ENCODE measurements at places on chromosomes 2 and 18.

GRCh38 chr2:60446413-60447267 lies 106.8 kb downstream of the BCL11A start:
- DNase-seq: no peak

- DNase-seq: no peak
These were observed 155.8 kb upstream of the LRP1B start for GRCh38 chr2:142286618-142287017.

- DNase-seq: no peak
These were observed 36.0 kb downstream of the DPYSL5 start for GRCh38 chr2:26883956-26884355.

GRCh38 chr2:237092920-237093781 lies 7.5 kb downstream of the COPS8 start:
- no peak for DNase-seq

- DNase-seq: no peak
These were observed 115.9 kb upstream of the TANK start for GRCh38 chr2:161044095-161044865.

DNA sequence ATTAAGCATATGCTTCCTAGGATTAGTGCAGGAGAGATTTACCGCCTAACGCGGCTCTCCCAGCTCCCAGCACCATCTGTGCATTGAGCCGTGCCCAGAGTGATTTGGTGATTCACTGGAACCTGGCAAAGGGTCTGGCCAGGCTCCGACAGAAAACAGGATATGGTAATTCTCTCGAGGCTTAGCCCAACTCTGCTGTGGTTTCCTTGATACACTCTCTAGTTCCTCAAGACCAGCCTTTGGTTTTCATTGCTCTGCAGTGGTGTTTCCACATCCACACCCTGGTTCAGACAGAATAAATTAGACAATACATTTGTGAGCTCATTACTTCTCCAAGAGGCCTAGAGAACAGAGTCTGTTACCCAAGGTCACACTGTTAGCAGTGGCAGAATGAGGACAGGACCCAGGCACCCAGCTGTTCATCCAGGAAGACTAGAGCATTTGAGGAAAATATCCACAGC lies 23.0 kb upstream of the SMAD2 start:
- DNase-seq: no peak

DNA sequence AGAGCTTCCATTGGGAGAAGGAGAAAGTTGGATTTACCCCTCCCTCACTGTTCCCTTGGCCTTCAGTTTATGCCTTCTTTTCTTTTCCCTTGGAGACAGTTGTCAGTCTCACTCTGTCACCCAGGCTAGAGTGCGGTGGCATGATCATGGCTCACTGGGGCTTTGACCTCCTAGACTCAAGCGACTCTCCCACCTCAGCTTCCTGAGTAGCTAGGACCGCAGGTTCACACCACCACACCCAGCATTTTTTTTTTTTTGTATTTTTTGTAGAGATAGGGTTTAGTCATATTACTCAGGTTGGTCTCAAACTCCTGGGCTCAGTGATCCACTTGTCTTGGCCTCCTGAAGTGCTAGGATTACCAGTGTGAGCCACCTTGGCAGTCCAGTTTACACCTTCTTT lies 49.9 kb downstream of the SLC9A4 start:
- no peak for DNase-seq

GRCh38 chr18:13566941-13567746 lies 159.2 kb downstream of the FAM210A start:
- no peak for DNase-seq

DNA sequence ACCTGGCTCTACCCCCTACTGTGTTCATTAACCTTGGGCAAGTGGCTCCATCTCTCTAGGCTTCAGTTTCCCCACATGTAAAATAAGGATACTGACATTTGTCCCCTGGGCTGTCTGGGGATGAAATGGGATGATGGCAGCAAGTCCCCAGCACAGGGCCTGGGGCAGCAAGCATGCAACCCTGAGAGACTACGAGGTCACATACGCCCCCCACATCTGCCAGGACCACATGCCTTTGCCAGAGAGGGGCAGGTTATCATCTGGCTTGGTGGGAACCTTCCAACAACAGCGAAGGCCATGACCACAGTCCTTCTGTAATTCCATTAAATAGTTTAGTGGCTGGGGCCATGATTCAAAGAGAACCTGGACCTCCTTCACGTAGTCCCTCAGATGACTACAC lies 145.9 kb upstream of the REV1 start:
- no peak for DNase-seq

GRCh38 chr18:78595453-78595852 lies 384.2 kb upstream of the SALL3 start:
- DNase-seq: no peak

DNA sequence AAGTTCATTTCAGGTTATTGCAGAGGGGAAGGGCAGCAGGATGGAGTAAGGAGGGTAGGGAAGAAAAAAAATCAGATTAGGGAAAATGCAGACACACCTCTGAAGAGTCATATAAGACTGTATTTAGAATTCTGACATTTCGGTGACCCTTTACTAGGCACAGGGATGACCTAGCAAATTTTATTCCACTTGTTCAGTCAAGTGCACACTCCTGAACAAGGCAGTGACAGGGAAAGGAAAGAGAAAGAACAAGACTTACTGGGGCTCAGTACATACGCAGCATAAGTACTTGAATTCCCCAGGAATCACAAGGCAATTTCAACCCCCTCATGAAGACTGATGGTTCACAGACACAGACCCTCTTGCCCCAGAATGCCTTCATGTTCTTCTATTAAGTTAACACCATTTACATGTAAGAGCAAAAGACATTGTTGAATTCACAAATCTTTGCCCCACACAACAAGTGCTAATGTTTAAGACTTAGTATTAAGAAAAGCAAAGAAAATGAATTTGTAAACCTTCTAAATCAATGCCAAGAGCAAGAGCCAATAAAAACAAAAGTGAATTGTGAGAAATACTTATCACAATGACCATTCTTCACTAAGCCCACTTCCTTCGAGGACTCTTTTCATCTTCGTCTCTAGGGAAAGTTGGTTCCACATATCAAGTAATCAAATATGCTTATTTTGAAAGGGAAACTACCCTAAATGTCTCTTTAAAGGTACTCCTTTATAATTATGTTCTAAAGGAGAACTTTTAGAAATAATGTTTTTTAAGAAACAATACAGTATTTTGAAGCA lies 47.0 kb downstream of the COBLL1 start:
- no peak for DNase-seq

DNA sequence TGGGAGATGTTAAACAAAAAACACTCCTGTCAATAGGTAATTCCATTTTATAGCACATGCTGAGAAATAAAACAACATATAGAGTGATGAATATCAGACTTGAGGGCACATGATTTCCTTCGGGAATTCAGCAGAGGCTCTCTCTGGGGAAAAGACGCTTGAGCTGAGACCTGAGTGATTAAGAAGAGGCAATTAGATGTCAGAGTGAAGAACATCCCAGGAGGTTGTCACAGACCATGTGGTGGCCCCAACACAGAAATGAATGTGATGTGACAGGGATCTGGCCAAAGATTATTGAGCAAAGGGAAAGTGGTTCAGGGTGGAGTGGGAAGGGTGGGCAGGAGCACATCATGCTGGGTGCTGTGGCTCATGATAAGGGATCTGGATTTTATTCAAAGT lies 254.7 kb downstream of the RAD51AP2 start:
- DNase-seq: no peak

DNA sequence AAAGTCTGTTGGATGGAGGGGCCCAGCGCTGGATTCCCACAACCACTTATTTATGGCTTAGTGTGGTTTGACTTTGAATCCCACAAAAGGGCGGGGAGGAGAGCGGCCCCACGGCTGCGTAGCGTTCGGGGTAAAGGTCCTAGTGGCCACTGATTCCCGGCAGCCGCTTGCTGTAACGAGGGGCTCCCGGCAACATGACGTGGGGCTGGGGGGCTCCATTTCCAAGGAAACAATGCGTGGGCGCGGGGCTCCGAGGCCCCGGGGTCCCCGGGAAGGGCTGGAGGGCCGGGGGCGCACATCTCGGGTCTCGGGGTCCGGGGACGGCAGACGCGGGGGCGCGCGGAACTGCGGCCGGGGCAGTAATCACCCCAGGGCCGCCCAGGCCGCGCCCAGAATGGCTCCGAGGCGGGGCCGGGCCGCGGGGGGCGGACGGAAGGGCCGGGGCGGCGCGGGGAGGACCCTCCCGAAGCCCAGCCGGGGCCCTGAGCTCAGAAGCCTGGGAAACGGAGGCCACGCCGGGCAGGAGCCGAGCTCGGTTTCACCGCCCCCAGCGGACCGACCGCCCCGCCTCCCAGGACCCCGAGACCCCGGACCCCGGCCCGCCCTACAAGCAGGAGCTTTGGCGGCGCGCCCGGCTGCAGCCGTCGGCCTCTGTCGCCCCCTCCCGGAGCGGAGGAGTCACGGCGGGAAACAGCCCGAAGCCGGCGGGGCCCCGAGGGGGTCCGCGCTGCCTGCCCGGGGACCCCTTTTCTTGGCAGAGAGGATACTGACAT lies 11.9 kb upstream of the MLPH start:
- peak; percentile 61 for DNase-seq

DNA sequence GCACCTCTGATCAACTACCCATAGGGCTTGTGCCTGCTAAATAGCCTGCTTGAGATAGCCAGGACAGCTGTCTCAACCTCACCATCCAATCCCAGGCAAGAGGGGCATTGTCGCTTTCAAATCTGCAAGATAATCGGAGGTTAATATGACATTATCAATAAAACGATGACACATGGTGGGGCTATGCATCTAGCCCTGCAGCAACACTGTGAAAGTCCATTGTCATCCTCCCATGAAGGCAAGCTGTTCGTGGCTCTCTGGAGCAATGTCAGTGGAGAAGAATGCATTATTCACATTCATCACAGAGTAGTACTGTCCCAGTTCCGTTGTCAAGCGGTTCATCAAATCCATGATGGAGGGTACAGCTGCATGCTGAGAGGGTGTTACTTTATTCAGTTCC lies 18.9 kb upstream of the KLHL23 start:
- DNase-seq: no peak

- DNase-seq: no peak
These were observed 7.4 kb upstream of the ACYP2 start for GRCh38 chr2:54107903-54108615.

DNA sequence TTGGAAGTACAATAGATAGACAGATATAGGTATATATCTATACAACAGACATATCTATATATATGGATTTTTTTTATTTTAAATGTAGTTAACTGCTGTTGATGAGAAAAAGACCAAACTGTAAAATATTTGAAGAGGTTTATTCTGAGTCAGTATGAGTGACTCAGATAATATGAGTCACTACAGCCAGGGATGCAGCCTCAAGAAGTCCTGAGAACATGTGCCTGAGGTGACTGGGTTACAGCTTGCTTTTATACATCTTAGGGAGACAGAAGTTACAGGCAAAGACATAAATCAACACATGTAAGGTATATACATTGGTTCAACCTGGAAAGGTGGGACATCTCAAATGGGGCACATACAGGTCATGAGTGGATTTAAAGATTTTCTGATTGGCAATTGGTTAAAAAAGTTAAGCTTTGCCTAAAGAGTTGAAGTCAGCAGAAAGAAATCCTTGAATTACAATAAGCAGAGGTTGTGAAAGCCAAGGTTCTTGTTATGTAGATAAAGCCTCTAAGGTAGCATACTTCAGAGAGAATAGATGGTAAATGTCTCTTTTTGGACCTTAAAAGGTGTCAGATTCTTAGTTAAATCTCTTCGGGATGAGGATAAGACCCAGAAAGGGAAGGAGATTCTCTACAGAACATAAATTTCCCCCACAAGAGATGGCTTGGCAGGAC lies 149.9 kb downstream of the RBM43 start:
- no peak for DNase-seq

Measured in activated T-helper 1 cell treated with Interleukin-2 at 50 U/mL for 16 hours (primary cell).